Hematopoietic multipotent progenitor cell treated with erythropoietin and hydrocortisone succinate and interleukin-3 and kit ligand, for 6 days (in vitro differentiated cells): ENCODE measurements at places on chromosomes 12 and 14.

DNA sequence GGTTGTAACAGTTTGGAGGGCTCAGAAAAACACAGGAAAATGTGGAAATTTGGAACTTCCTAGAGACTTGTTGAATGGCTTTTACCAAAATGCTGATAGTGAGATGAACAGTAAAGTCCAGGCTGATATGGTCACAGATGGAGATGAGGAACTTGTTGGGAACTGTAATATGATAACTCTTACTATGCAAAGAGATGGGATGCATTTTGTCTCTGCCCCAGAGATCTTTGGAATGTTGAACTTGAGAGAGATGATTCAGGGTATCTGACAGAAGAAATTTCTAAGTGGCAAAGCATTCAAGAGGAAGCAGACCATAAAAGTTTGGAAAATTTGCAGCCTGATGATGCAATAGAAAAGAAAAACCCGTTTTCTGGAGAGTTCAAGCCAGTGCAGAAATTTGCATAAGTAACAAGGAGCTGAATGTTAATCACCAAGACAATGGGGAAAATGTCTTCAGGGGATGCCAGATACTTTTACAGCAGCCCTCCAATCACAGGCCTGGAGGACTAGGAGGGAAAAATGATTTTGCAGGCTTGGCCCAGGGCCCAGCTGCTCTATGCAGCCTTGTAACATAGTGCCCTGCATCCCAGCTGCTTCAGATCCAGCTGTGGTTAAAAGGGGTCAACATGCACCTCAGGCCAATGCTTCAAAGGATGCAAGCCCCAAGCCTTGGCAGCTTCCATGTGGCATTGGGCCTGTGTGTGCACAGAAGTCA, 572.7 kb upstream of the ATP2B1 start:
- DNase-seq, result no peak

GRCh38 chr12:15443611-15444010, 121.3 kb downstream of the PTPRO start:
- DNase-seq, result no peak

DNA sequence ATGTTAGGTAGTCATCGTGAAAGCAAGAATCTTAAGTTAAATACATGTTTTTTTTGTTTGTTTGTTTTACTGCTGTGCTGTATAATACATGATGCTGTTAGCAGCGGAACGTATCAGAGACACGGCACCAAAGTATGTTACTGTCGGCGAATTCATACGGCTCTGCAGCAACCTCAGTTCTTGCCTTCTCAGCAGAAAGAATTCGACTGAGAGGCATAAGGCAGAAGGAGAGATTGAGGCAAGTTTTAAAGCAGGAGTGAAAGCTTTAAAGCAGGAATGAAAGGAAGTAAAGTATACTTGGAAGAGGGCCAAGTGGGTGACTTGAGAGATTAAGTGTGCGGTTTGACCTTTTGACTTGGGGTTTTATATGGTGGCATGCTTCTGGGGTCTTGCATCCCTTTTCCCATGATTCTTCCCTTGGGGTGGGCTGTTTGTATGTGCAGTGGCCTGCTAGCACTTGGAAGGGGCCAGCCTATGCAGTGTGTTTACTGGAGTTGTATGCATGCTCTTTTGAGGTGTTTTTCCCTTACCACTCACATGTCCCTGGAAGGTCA, 23.7 kb downstream of the LEMD3 start:
- DNase-seq, result peak; percentile 68

DNA sequence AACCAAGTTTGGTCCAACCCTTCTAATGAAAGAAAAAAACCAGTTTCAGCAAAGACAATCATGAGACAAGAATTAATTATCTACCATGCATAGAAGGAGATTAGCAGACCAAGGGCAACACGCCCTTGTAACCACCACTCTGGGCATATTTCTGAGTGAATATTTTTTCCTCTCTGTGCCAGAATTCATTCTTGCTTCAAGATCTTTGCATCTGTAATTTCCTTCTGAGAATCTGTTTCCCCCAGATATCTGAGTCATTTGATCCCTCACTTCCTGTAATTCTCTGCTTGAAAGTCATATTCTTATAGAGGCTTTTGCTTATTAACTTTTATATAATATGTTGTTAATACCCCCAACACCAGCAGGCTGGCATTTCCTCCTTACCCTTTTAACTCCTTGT, 243.7 kb downstream of the SLC16A7 start:
- peak; percentile 79 for DNase-seq

GRCh38 chr12:97941686-97942354, 479.2 kb downstream of the RMST start:
- no peak for DNase-seq

DNA sequence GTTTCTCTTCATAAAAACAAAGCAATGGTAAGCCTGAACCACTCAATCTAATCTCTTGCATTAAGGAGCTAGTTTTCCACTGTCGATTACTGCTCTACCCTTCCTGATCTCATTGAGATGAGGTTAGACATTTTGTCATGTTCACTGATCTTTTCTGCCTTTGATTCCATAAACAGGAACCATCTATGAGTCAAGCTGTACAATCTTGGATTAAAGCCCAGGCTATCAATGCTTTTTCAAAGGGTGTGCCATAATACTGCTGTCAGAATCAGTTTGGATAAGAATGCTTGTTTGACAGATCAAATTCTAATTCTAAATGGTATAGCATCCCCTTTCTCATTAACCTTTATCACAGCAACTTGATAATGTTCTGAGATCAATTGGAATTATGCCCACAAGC, 16.1 kb downstream of the GRIP1 start:
- peak; percentile 2 for DNase-seq

DNA sequence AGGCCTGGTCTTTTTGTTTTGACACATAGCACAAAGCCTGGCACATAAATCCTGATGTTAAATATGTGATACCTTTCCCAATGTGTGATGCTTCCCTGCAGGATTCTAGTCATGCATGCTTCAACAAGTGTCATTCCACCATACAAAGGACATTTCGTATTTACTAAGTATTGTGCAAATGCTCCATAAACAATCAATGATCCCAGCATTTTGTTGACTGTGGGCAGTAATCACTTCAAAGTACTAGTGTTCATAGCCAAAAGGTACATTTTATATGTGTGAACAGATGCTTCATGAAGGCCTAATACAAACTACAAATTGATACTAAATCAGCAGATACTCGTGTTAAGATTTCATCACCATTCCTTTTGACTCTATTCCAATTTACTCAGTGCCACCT, 4.4 kb downstream of the CCNB1IP1 start:
- DNase-seq, result no peak

- DNase-seq, result no peak
These were observed 50.3 kb downstream of the CCNK start for GRCh38 chr14:99531251-99532096.

- no peak for DNase-seq
These were observed 165.6 kb downstream of the OTOGL start for GRCh38 chr12:80264891-80265290.

- no peak for DNase-seq
These were observed 184.8 kb downstream of the ZFP36L1 start for GRCh38 chr14:68607867-68608573.

DNA sequence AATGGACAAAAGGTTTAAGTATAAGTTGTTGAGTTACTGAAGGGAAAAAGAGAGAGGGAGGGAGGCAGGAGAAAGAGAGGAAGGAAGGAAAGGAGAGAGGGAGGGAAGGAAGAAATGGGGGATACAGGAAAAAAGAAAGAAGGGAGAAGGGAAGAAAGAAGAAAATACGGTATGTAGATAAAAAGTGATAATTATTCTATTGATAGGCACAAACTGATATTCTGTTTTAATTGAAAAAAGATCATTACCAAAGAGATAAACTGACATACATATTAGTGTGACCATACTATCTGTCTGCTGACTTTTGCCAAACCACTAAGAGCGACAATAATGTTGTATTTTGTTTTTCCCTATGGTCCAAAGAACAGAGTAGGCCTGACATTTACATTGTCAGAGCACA, 154.5 kb downstream of the LRFN5 start:
- DNase-seq, result no peak

- peak; percentile 92 for DNase-seq
These were observed 8.9 kb downstream of the ANG start for GRCh38 chr14:20697273-20698017.

DNA sequence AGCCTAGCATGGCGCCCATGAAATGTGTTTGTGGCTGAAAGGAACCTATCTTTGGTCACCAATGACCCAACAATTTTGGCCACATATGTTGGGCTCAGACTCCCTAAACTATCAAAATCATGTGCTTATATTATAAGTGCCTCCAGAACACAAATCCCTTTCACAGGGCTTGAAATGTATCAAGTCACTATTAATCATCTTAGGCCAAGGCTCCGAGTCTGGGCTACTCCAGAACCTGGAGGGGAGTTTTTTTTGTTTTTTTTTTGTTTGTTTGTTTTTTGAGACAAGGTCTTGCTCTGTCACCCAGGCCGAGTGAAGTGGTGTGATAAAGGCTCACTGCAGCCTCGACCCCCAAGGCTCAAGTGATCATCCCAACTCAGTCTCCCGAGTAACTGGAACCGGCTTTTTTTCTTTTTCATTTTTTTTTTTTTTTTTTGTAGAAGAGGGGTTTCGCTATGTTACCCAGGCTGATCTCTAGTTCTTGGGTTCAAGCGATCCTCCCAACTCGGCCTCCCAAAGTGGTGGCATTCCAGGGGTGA, 989 bp upstream of the DRAM1 start:
- peak; percentile 44 for DNase-seq

DNA sequence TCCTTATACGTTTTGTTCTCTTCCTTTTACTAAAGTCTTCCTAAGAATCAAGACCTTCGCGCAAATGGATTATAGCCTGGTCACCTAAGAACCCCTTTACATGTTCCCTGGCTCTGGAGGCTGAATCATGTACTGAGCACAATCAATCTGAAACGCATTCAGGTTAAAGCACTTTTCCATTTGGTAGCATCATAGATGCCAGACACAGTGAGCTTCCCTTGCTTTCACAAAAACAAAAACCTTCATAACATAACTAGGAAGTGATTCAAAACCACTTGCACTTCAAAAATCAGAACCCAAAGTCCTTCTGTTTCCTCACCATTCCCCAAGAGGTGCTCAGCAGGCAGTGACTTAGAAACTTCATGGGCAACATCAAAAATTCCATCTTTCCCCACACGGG, 105.4 kb downstream of the CRACR2A start:
- DNase-seq, result no peak

DNA sequence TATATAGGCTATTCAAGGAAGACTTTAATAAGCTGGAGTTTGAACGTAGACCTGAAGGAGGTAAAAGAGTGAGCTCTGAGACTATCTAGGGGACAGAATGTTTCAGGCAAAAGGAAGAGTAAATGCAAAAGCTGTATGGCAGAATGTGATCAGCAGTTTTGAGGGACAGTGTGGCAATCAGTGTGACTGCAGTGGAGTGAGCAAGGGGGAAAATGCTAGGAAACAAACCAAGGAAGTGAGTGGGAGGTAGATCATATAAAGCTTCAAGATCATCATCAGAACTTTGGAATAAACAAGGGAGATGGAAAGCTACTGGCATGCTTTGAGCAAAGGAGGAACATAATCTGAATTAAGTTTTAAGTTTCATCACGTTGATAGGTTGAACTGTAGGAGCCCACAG, 67.5 kb upstream of the BTG1 start:
- DNase-seq, result no peak

- no peak for DNase-seq
These were observed 104.1 kb upstream of the RAP1B start for GRCh38 chr12:68506619-68507018.

DNA sequence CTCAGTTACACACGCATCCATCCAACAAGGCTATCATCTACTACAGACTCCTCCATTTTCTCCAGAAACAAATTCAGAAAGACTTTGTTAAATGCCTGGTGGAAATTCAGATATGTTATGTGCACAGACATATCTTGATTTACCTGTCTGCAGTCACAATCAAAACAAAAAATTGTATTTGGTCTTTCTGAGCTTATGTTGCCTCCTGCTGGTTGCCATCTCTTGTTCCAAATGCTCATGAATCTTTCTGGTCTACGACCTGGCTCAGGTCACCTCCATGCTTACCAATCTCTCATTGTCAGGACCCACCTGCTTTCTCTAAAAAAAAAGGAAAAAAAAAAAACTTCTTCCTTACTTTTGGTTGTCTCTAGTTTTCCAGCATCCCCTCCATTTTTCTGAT, 169.2 kb upstream of the PLXNC1 start:
- peak; percentile 61 for DNase-seq

GRCh38 chr12:5497329-5498053, 65.6 kb downstream of the NTF3 start:
- DNase-seq, result no peak

- DNase-seq, result no peak
These were observed 18.2 kb downstream of the SSTR1 start for GRCh38 chr14:38225946-38226345.

GRCh38 chr12:85825746-85826145, 10.5 kb downstream of the RASSF9 start:
- DNase-seq, result no peak

DNA sequence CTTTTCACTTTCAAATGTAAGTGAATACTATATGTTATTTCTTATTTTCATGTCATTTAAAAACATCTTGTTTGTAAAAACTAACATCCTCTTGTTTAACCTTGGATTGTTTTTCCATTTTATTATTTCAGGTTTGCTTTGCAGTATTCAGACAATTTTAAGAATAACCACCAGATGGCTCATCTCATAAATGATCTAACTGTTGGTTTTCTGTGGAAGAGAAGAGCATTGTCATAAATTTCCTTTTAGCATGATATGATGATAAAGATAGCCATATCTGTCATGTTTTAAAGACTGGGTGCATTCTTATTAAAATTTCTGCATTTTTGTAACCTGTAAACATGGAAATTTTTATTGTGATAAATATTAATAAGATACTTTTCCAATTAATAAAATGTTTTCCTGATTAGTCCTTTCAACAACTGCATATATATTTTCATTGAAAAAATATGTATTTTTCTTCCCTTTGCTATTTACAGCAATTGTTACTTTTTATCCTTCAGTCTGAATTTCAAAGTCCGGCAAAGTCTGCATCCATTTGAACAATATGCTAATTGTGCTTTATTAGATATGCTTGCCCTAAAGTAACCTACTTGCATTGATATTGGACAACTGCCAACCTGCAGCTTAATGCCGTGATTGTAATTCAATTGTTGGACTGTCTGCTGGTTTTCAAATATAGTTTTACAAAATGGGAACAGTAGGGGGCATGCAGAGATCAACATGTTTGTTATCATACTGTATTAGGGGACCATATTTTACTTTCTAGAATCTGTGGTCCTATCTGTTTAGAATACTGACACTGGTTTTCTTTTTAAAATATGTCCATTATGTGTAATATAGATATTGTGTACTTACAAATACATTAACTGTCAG, 163.4 kb downstream of the GARIN6 start:
- DNase-seq, result peak; percentile 46

DNA sequence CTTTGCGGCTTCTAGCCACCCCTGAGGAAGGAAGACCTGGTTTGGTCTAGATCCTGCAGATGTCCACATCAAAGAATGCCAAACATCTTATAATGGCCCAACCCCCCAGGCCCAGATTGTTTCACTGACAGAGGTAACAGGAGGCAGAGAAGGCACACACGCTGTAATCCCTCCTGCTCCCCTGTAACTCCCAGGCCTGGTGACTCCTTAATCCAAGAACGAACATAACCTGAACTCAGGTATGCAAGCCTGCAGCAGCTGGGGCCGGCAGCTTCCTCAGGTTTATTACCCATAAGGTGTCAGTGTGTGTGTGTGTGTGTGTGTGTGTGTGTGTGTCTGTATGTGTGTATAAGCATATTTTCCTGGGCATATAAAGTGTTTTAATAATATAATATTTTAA, 52.7 kb downstream of the ERH start:
- DNase-seq, result no peak
